Dermis lymphatic vessel endothelial cell (primary cell): ENCODE measurements at places on chromosomes 13 and 19. TPM values are rescaled to one million over a fixed set of nuclear protein-coding genes. Genes with fewer than 3 reads are reported as not detected.

The ETV2 gene
- total RNA-seq: 0.17 and 0.87 TPM in 2 replicates

The ZNF547 gene
- total RNA-seq: 2.6 and 2.9 TPM in 2 replicates

The PKN1 gene
- 238 and 246 TPM in 2 replicates for total RNA-seq

The PNMA8A gene
- 0.52 TPM in 1 of 2 replicates, not detected in the other for total RNA-seq

The STX10 gene
- 77.0 and 80.2 TPM in 2 replicates for total RNA-seq

The TMC4 gene
- total RNA-seq: 0.34 and 0.54 TPM in 2 replicates

The SIAH3 gene
- total RNA-seq: not detected in 2 replicates

The ELSPBP1 gene
- total RNA-seq: not detected in 2 replicates

The PRTN3 gene
- total RNA-seq: not detected in 2 replicates

The OR7G1 gene
- total RNA-seq: not detected in 2 replicates

The ATP5F1D gene
- total RNA-seq: 12.6 and 14.8 TPM in 2 replicates

The ZNF584 gene
- 9.5 TPM in 2 replicates for total RNA-seq

The DIRAS1 gene
- total RNA-seq: 0.17 and 0.33 TPM in 2 replicates

The ELOF1 gene
- 22.9 and 23.8 TPM in 2 replicates for total RNA-seq

The CEACAM7 gene
- total RNA-seq: 0.33 and 1.9 TPM in 2 replicates

The SERTAD3 gene
- 22.1 and 32.7 TPM in 2 replicates for total RNA-seq

The OR7C1 gene
- not detected in 2 replicates for total RNA-seq

The CEBPA gene
- 0.33 and 0.34 TPM in 2 replicates for total RNA-seq

The CEACAM21 gene
- total RNA-seq: 6.6 and 14.2 TPM in 2 replicates

The CABP5 gene
- total RNA-seq: not detected in 2 replicates

The TNFRSF19 gene
- 0.22 and 0.26 TPM in 2 replicates for total RNA-seq

The ZNF90 gene
- 0.26 and 0.33 TPM in 2 replicates for total RNA-seq

The TTYH1 gene
- total RNA-seq: not detected in 2 replicates

The DGKH gene
- 12.9 and 15.8 TPM in 2 replicates for total RNA-seq

The PSG2 gene
- total RNA-seq: not detected in 2 replicates

The TMEM255B gene
- total RNA-seq: 47.4 and 49.2 TPM in 2 replicates

The ZNF541 gene
- 0.22 and 0.77 TPM in 2 replicates for total RNA-seq

The ZSCAN22 gene
- 1.7 and 2.4 TPM in 2 replicates for total RNA-seq

The ZNF431 gene
- 4.7 and 4.8 TPM in 2 replicates for total RNA-seq
